Endothelial cell (in vitro differentiated cells): ENCODE measurements at places on chromosomes 4 and X. TPM values are rescaled to one million over a fixed set of nuclear protein-coding genes. Genes with fewer than 3 reads are reported as not detected.

CYBB gene
- not detected for total RNA-seq

GRCh38 chr4:3852309-3852708 is 86.1 kb downstream of the ADRA2C start:
- no peak for DNase-seq

- no peak for DNase-seq
These were observed 14.4 kb upstream of the ENAM start for GRCh38 chr4:70614184-70614555.

- DNase-seq: no peak
These were observed 37.9 kb downstream of the CUL4B start for GRCh38 chrX:120522820-120523219.

GRCh38 chrX:130654409-130654950 is 248.5 kb downstream of the ENOX2 start:
- no peak for DNase-seq

GRCh38 chrX:96430756-96431455 is 253.7 kb upstream of the DIAPH2 start:
- DNase-seq: no peak

- DNase-seq: no peak
These were observed 242.3 kb upstream of the NOCT start for GRCh38 chr4:138773321-138773720.

BRS3 gene
- not detected for total RNA-seq

TCEAL7 gene
- 23.7 TPM for total RNA-seq

- no peak for DNase-seq
These were observed 297.0 kb upstream of the DCAF8L1 start for GRCh38 chrX:28278251-28278650.

- no peak for DNase-seq
These were observed 3.6 kb upstream of the FHL1 start for GRCh38 chrX:136143711-136144110.

DNA sequence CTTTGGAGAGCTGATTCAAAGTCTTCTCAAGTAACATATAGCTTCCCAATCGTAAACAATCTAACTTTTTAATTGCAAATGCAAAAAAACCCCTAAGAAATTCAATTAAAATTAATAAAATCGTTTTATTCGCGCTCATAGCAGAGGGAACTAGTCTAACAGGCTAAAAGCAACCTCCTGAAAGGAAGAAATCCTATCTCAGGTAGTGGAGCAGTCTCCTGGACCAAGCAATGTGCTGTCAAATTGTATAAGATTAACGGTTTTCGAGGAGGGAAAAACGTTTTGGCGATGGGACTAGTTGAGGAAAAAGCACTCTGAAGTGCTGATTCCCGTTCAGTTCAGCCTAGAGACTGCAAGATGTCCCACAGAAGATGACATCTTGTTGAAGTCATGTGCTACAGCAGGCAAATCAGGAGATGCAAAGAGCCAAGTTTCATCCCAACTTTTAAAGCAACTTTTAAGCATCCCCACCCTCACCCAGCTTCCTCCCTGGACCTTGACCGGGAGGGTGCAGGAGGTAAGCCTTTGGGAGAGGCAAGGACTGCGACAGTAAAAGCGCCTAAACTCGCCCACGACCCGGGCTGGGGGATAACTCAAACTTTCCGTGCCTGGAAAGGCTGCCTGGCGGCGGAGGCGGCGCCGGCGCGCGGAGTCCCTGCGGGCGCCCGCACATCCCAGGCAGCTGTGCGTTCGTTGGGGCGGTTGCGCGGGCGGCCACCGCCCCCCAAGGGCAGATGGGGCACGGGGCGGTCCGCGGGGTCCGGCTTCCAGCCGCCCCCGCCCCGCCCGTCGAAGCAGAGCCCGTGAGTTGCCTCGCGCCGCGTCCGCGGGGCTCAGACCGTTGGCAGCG is 784 bp downstream of the MAP7D3 start:
- DNase-seq: peak; percentile 9
